ENCODE measurements at places on chromosomes 7 and 10.

DNA sequence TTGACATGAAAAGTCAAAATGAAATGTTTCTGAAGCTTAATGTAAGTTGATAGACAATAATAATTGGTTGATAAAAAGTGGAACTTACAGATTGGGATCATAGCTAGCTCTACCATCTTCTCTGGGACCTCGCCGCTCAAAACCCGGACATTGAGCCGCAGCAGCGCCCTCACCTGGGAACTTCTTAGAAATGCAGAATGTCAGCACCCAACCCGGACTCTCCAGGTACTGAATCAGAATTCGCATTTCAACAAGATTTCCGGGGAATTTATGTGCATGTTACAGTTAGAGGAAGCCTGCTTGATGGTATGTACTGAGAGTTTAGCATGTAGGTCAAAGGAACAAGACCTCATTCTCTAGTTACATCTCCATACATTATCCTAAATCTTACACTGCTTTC, 36.7 kb upstream of the ABLIM1 start:
- no peak for DNase-seq

DNA sequence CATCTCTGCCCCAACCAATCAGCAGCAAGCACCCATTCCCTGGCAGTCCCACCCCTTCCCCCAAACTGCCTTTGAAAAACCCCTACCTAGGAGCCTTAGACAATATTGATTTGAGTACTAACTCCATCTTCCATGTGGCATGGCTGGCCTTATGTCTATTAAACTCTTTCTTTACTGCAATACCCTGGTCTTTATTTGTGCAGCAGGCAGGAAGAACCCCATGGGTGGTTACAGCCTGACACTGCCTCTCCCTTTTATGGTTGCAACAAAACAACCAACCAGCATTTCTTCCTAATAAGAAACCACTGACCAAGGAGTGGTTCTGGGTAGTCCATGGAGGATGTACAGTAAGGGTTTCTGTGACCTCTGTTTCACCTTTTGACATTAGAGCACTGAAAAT, 418.1 kb downstream of the THSD7A start:
- no peak for DNase-seq

GRCh38 chr7:48245751-48246472, 74.7 kb downstream of the ABCA13 start:
- DNase-seq, result peak; percentile 37

GRCh38 chr7:117572856-117573620, 93.2 kb downstream of the CFTR start:
- no peak for DNase-seq

DNA sequence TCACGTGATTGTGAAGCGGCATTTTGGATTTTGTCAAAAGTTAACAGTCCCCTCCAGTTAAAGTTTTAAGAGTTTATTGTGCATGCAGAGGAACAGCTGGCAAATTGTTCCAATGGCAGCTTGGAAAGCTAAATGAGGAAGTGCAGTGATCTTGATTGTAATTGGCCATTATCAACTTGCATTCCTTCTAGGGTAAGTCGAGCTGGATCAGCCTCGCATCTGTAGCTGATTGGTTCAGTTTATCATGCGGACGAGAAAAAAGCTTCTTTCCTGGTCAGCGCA, 566 bp downstream of the ZNF789 start:
- DNase-seq, result peak; percentile 78

DNA sequence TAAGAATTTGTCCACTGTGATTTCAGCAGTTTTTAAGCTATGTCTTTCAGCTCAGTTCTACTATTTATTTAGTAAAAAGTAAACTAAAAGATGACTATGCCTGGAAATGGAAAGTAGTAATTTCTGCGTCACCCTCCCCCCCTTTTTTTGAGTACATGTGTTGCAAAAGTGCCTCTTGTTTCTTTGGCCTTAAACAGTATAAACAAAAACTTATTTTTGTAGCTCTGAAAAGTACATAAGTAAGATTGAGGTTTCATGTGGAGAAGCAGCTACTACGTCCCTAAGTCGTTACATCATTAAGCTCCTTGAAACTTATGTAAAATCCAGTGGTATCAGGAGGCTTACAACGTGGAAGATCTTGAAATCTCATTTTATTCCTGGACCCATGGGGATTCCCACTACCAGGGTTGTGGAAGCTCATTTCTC, 46.3 kb upstream of the HBP1 start:
- DNase-seq, result no peak

DNA sequence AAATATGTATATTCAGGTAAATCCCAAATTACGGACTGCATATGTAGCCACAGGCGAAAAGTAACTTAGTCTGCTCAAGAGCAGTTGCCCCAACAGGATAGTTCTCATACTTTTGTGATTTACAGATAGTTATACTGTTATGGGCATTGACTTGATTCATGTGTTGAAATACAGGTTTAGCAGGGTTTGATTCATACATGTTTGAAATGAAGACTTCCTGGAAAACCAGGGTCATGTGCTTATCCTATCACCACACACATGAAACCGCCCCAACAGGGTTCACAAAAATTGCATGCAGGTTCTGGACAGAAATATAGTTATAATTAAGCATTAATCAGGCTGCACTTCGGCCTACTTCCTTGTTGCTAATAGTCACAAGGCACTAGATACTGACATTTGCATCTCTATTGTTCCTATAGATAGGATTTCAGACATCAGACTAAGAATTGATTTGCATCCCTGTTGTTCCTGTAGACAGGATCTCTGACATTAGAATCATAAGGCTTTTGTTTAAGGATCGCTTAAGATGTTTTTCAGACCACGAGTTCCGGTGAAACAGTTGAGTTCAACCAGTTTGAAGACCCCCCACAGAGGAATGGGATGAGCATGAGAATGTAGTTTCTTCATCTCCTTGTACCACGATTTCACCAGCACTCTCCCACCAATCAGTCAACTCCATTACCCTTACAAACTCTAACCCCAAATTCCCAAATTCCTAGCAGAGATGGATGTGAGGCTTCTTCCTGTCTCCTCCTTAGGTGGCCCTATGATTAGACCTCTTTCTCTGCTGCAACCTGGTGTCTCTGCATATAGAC, 2.0 kb upstream of the ZNF398 start:
- DNase-seq, result no peak

DNA sequence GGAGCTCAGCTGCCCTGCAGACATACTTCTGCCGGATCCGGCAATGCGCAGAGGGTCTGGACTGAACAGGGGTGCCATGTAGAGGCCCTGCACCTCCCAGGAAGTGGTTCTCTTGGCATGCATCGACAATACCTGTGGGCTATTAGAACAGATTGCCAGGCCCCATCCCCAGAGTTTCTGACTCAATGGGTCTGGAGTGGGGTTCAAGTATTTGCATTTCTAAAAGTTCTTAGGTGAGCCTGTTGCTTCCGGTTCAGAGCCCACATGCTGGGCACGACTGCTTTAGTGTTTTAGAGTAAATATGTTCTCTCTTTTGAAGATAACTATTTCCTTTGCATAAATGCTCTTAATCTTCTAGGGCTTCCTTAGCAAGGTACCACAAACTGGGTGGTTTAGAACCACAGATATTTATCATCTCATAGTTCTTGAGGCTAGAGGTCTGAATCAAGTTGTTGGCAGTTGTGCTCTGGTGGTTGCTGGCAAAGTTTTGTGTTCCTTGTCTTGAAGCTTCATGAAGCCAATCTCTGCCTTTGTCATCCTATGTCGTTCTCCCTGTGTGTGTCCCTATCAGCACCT, 435.5 kb downstream of the TCERG1L start:
- DNase-seq, result no peak

- peak; percentile 86 for DNase-seq
These were observed 8.8 kb upstream of the ZCCHC24 start for GRCh38 chr10:79454259-79454658.

- no peak for DNase-seq
These were observed 6.6 kb downstream of the LAT2 start for GRCh38 chr7:74216361-74216761.

DNA sequence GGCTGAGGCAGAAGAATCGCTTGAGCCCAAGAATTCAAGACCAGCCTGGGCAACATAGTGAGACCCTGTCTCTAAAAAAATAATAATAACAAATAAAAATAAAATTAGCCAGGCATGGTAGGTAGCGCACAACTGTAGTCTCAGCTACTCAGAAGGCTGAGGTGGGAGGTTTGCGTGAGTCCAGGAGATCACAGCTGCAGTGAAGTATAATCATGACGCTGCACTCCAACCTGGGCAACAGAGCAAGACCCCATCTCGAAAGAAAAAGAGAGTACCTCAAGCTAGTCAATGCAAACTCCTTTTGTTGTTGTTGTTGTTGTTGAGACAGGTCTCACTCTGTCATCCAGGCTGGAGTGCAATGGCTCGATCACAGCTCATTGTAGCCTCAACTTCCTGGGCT, 34.0 kb upstream of the NFE2L3 start:
- DNase-seq, result no peak

DNA sequence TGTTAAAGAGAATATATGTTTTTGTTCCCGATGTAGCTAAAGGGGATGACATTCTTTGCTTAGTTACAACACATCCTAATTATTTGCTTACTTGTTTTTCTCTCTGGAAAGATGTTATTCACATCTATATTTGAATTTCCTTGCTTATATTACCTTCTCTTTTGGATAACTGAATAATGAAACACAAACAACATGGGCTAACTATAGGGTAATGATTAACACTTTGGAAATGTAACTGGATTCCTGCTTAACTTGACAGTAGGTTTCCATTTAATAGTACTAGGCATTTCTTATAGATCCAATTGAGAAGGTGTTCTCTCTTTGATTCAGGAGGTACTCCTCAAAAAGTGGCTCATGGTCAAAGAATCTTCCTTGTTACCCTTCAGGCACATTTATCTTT, 141.1 kb downstream of the CCSER2 start:
- DNase-seq, result no peak

- DNase-seq, result peak; percentile 87
These were observed 125.8 kb downstream of the MAD1L1 start for GRCh38 chr7:2106924-2107323.

DNA sequence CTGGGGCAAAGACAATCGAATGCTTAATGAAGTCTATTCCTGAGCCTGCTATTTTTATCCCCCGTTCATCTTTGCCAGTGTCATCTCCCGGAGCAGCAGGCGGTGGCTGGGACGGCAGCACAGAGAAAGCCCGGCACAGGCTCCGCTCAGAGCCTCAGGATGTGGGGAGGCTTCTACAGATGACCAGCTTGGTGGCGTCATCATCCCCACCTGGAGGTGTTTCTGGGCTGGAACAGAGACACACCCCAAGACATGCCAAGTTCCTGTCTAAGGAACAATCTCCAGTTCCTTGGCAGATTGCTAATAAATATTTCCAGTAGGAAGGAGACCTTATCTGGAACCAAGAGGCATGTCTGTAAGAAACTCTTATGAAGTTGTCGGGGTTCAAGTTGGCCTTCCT, 552.4 kb upstream of the MGMT start:
- no peak for DNase-seq
